ENCODE measurements at places on chromosomes 3 and 15.

GRCh38 chr3:63207066-63207590 lies 71.0 kb upstream of the SYNPR start:
- DNase-seq = no peak

- DNase-seq = no peak
Observed at GRCh38 chr3:11532931-11533391, 110.8 kb downstream of the VGLL4 start.

DNA sequence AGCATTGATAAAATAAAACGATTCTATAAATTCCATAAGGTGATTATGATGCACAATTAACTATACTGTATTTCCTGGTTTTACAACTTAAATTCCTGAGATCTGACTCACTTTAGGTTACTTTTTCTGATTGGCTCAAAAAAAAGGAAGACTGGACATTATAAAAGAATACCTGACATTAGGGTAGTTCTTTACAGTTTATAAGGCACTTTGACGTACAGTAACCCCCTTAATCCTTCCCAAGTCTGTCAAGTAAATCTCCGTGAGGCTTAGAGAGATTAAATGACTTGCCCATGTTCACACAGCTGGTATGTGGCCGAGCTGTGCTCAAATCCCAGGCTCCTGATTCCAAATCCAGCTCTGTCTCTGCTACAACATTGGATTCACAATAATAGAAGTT lies 1.0 kb upstream of the SLTM start:
- DNase-seq = no peak

- no peak for DNase-seq
Observed at GRCh38 chr15:96316953-96317629, 13.4 kb upstream of the NR2F2 start.

DNA sequence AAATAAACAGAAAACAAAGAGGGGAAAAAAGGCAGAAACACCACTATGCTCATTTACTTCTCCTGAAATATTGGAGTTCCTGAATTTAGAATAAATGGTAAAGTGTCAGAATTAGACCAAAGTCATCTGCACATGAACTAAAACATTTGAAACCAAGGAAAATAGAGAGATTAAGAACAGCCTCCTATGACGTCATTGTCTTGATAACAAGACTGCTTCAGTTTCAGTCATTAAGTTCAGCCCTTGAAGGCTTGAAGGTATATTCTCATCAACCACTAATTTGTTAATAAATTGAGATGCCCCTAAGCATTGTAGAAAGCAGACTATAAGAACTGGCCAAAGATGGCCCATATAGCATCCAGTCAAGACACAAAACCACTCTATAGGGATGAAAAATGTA lies 2.5 kb downstream of the SUMF1 start:
- DNase-seq = no peak

DNA sequence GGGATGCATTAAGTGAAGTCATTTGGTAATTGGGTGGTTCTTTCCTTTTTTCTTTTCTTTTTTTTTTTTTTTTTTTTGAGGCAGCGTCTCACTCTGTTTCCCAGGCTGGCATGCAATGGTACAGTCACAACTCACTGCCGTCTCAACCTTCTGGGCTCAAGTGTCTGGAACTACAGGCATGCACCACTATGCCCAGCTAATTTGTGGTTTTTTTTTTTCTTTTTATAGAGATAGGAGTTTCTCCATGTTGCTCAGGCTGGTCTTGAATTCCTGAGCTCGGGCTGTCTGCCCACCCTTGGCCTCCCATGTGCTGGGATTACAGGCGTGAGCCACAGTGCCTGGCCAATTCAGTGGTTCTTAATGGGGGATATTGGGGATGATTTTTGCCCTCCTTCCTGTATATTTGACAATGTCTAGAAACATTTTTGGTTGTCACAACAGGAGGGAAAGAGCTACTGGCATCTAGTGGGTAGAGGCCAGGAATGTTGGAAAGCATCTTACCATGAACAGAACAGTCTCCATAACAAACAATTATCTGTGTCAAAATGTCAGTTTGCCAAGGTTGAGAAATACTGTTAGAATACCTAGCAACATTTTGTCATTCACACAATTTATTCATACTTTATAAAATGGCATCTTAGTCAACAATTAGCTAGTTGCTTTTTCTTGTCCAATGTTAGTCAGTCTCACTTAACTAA lies 79.4 kb upstream of the CNTN3 start:
- DNase-seq = no peak

DNA sequence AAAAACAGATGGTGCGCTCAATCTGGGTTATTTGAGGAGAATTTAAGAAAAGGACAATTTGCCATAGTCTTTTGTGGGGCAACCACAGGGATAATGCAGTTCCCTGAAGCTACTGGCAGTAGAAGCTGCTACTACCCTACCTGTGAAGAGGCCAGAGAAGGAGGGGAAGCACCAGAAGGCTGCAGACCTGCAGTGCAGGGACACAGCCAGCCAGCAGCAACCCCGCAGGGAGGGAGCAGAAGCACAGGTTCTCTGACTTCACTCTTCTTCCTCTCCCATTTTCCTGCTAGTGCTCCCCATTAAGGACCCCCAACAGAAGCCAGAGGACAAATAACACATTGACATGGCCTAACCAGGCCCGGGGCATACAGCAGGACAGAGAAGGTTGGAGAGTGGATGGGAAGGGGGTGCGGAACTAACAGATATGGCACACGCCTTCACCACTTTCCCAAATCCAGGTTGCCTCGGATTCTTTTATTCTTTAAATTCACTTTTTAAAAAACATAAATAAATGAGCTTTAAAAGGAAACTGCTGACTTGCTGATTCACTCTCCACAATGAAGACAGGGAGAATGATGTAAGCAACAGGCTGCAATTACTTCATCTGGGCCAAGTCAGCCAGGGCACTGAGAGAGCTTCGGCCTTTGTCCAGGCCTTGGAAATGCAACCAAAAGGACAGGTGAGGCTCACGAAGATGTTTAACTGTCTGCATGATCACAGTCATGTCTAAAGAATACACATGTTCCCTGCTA lies 30.1 kb downstream of the POPDC2 start:
- DNase-seq = peak; percentile 25

GRCh38 chr3:18712713-18713576 lies 287.8 kb upstream of the SATB1 start:
- no peak for DNase-seq

DNA sequence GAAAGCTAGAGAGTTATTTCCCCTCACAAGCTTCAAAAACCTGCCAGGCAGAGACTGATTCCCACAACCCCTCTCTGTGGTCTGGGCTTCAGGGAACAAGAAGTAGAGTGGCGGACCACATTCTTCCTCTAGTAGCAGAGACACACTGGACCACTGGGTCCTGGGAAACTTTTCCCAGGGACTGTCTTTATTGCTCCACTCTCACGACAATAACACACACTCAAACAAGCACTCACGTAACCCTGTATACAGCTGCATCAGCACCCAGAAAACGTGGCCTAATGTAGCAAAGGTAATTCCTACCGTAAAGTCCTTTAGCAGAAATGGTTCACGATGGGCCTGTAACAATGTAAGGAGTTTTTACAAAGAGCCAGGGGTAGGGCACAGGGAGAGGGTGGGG lies 27.6 kb downstream of the CPOX start:
- DNase-seq = no peak

DNA sequence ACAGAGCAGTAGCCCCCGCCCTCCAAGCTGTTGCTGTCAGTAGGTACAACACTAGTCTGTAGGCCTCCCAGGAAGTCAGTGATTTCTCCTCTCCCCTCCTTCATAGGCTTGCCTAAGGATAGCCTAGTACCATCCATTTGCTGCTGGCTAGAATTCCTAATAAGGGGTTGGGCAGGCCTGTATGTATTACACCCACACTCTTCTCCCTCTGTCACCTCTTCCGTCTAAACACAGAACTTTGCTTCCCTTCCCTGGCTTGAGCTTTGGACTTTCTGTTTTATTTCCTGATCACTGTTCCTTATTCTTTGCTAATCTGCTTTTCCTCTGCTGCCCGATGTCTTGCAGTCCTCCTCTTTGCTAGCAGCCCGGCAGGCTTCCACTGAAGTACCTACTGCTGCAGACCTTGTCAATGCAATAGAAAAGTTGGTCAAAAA lies 93.4 kb upstream of the UMPS start:
- DNase-seq = no peak

DNA sequence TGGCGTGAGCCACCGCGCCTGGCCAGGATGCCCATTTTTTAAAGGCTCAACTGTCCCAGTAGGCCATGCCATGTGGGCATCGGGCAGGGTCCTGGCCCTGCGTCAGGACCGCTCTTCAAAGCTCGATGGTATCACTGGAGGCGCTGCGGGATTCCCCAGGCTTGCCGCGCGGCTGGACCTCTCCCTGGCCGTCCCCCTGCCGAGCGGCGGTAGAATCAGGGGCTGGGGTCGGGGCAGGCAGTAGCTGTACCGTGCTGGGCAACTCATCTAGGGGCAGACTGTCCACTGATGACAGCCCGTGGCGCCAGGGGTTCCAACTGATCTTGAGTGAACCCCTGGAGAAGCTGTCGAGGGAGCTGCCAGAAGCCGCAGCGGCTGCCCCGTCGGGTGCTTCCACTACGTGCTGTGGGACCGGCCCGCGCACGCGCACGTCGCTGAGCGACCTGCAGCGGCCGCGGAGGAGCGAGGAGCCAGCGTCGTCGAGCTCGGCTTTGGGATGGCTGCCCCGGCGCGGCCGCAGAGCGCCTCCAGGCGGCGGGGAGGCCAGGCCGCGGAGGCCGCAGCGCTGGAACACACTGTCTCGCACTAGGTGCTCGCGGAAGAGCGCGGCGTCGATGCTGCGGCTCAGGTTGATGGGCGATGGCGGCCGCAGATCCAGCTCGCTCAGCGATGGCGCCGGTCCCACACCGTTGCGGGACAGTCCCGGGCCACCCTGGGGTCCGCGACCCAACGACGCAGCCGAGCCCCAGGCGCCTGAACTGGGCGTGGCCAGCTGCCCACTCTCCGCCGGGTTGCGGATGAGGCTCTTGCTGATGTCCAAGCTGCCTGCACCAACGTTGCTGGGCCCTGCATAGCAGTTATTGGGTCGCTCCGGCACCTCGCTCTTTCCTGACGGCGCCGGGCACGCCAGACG lies 5.8 kb downstream of the PRRT3 start:
- no peak for DNase-seq

- no peak for DNase-seq
Observed at GRCh38 chr15:22944651-22945050, 35.5 kb downstream of the CYFIP1 start.

DNA sequence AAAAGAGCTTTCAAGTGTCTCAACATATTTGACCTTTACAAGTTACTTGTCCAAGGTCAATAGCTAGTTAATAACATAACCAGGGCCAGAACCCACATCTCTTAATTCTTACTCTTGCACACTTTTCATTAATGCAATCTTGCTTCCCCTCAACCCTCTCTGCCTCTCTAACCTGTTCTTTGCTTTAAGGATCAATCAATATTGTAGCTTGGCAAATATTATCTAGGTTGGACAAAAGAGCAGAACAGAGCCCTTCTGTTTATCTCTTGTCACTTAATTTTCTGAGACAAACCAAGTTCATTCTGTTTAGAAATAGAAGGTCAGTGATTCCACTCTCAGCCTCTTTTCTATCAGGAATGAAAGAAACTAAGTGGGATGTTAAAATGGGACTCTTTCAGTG lies 180.5 kb downstream of the USP13 start:
- DNase-seq = no peak

- DNase-seq = no peak
Observed at GRCh38 chr3:172177046-172177445, 137.7 kb downstream of the FNDC3B start.

DNA sequence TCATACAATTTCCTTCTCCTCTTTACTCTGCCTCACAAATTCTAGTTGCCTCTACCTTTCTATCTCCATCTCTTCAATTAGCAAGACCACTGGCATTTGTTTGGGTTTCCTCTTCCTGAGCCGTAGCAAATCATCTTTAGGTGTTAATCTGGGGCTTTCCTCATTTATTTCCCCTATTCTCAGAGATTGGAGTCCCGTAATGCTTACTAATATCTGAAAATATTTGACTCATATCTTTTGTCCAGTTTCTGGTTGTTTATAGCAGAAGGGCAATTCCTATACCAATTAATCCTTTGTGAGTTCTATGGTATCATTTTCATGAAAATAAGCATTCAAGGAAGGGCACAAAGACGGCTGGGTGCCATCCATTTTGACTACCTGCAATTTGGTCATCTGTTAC lies 103.7 kb downstream of the NR2E3 start:
- peak; percentile 72 for DNase-seq

DNA sequence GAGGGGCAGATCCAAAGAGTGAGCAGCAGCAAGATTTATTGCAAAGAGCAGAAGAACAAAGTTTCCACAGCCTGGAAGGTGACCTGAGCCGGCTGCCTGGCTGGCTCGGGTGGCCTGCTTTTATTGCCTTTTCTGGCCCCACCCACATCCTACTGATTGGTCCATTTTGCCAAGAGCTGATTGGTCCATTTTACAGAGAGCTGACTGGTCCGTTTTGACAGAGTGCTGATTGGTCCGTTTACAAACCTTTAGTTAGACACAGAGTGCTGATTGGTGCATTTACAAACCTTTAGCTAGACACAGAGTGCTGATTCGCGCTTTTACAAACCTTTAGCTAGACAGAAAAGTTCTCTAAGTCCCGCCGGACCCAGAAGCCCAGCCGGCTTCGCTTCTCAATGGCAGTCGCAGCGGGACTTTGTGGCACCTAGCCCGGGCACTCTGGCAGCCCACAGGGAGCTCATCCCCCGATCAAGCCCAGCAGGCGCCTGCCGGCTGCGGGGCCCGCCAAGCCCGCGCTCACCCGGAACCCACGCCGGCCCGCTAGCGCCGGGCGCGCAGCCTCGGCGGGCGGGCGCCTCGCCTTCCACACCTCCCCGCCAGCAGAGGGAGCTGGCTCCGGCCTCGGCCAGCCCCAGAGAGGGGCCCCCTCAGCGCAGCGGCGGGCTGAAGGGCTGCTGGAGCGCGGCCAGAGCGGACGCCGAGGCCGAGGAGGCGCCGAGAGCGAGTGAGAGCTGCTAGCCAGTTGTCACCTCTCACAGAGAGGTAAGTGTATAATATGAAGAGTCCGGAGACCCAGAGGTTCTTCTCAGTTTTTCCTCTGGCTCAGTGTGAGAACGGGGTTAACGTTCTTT lies 339.2 kb downstream of the CHL1 start:
- no peak for DNase-seq

- no peak for DNase-seq
Observed at GRCh38 chr3:128547368-128547987, 54.5 kb upstream of the GATA2 start.

GRCh38 chr3:123096731-123097130 lies 29.9 kb downstream of the PDIA5 start:
- no peak for DNase-seq

DNA sequence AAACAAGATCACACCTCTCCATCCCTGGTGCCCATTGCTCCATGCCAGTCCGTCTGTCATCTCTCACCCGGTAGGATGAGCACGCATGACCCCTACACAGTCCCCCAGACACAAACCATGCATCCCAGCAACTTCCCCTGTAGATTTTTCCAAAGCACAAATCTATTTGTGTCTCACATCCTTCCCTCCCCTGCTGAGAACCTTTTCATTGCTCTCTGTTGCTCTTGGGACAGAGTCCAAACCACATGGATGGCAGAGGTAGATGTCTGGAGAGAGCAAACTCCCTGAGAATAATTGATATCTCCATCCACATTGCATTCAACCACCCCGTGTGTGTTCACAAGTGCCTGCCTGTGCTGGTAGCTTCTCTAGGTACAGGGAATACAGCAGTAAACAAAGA lies 29.9 kb upstream of the LRTM1 start:
- no peak for DNase-seq

All from GM06990 (cell line).